ENCODE measurements at places on chromosomes 16 and 17.

DNA sequence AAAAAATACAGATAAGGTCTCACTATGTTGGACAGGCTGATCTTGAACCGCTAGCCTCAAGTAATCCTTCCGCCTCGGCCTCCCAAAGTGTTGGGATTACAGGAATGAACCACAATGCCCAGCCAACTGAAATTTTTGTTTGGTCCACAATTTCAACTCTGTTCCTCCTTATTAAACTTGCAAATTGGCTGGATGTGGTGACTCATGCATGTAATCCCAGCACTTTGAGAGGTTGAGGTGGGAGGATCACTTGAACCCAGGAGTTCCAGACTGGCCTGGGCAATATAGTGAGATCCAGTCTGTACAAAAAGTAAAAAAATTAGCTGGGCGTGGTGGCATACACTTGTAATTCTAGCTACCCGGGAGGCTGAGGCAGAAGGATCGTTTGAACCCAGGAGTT, 13.4 kb downstream of the ARSG start:
- no peak for DNase-seq

DNA sequence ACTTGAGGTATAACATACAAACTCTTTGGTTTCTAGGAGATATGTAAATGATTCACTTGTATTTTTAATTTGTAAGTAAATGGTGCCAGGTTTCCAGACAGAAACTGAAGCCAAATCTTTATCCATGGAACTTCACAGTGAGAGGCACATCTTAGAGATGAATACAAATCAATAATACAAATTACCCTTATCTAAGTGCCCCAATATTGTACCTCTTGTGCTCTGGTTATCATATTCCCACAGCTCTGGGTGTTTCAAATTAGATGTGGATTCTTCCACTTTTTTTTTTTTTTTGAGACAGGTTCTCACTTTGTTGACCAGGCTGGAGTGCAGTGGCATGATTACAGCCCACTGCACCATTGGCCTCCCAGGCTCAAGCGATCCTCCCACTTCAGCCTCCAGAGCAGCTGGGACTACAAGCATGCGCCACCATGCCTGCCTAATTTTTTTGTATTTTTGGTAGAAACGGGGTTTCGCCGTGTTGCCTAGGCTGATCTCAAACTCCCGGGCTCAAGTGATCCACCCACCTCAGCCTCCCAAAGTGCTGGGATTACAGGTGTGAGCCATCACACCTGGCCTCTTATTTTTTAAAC, 38.0 kb upstream of the DHX40 start:
- DNase-seq = no peak

- DNase-seq = no peak
These were observed 27.1 kb upstream of the MTSS2 start for GRCh38 chr16:70712942-70713341.

GRCh38 chr16:72743011-72743761, 304.7 kb downstream of the ZFHX3 start:
- no peak for DNase-seq

GRCh38 chr17:77842528-77843147, 115.9 kb upstream of the TNRC6C start:
- DNase-seq = no peak

GRCh38 chr16:48448841-48449481, 63.7 kb upstream of the SIAH1 start:
- DNase-seq = no peak

DNA sequence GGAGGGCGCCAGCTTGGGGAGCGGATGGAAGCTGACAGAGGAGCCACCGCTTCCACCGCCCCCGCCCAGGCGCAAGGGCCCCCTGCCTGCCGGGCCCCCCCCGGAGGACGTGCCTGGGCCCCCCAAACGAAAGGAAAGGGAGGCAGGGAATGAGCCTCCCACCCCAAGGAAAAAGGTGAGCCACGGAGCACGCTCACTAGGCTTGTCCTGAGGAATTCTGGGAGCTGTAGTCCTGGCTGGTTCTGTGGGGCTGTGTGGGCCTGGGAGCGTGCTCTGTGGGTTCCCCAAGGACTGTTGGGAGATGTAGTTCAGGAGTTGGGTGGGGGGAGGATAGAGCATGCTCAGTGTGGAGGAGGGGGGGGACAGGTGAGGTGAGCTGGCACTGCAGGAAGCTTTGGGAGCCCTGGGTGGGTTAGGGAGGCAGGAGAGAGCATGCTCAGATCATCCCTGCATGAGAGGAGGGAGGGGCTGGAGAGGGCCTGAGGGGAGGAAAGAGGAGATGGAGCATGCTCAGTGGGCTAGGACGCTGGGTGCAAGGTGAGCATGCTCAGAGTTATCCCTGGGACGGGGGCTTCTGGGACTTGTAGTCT, 4.5 kb downstream of the FBXL19 start:
- DNase-seq = no peak

- DNase-seq = no peak
These were observed 219.2 kb upstream of the CDH5 start for GRCh38 chr16:66147291-66147690.

GRCh38 chr17:29504711-29505110, 62.1 kb downstream of the ABHD15 start:
- no peak for DNase-seq

GRCh38 chr16:57590654-57591085, 37.8 kb upstream of the ADGRG1 start:
- peak; percentile 23 for DNase-seq

DNA sequence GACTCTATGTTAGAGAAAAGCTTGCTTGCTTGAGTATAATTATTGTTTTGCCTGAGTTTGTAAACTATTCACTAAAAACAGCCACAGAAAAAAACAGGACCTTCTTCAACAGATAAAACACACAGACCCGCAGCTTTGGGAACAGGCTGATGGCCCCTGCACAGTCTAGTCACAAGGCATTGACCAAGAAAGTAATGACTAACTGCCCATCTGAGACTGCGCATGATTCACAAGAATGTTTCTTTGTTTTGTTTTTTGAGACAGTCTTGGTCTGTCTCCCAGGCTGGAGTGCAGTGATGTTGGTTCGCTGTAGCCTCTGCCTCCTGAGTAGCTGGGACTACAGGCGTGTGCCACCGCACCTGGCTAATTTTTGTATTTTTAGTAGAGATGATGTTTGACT, 2.8 kb upstream of the ZKSCAN2 start:
- no peak for DNase-seq

DNA sequence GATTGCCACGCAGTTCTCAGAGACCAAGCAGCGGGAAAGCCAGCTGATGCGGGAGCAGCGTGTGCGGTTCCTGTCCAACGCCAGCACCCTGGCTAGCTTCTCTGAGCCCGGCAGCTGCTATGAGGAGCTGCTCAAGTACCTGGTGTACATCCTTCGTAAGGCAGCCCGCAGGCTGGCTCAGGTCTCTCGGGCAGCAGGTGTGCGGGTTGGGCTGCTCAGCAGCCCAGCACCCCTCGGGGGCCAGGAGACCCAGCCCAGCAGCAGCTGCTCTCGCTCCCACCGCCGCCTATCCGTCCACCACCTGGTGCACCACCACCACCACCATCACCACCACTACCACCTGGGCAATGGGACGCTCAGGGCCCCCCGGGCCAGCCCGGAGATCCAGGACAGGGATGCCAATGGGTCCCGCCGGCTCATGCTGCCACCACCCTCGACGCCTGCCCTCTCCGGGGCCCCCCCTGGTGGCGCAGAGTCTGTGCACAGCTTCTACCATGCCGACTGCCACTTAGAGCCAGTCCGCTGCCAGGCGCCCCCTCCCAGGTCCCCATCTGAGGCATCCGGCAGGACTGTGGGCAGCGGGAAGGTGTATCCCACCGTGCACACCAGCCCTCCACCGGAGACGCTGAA, 15.2 kb downstream of the CACNA1G start:
- no peak for DNase-seq

- DNase-seq = peak; percentile 49
These were observed 29.6 kb downstream of the NTN1 start for GRCh38 chr17:9050801-9051401.

DNA sequence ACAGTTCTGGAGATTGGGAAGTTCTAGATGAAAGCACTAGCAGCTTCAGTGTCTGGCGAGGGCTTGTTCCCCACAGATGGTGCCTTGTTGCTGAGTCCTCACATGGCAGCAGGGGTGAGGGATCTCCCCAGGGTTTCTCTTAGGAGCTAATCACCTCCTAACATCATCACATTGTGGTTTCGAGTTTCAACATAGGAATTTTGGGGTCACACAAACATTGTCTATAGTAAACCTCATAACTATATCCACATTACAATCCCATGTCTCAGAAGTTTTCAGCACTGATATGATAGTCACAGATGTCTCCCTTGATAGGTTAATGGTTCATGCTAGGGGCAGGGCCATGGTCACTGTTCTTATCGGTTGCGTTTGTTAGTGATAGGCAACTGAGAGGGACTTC, 13.8 kb downstream of the CLUAP1 start:
- no peak for DNase-seq

- no peak for DNase-seq
These were observed 27.1 kb upstream of the DBNDD1 start for GRCh38 chr16:90046122-90046970.

- DNase-seq = no peak
These were observed 12.8 kb upstream of the CLEC18C start for GRCh38 chr16:70160821-70161220.

DNA sequence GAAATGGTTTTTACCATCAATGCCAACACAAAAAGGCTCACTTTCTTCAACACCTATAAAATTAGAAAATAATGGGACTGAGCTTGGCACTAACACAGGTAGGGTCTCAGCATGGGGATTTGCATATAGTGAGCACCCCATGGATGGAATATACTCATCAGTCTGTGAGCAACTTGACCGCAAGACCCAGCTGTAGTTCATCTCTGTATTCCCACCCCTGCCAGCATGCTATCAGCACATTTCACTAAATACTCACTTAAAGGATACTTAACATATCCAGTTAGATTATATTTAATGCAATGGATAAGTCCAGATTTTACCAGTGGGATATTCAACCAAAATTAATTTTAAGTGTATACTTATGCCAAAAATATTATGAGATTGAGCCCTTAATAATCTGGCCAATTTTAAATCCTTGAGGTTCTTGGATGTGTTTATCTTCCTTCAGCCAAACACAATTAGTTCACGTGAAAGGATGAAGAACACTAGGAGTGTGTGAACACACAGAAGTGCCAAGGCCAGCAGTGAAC, 66.7 kb downstream of the C16orf95 start:
- DNase-seq = no peak

DNA sequence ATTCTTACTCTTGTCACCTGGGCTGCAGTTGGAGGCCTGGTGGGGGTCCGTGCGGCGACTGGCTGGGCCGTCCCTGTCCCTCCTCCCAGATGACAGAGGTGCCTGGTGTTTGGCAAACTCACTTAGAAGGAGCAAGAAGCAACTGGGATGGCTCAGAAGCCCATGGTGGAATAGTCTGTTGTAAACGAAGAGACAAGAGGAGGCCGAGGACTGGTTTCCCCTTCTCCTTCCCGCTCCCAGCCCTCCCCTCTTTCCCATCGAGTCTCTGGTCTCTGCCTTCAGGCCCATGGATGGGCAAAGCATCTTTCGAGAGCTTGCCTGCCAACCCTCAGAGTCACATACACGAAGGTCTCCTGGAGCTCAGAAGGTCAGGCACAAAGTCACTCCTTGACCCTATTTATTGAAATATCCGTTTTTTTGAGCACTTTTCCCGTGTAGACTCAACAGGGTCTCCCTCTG, 364.4 kb downstream of the SEC14L1 start:
- no peak for DNase-seq

- DNase-seq = no peak
These were observed 699 bp downstream of the MPRIP start for GRCh38 chr17:17042851-17043460.

- no peak for DNase-seq
These were observed 59.6 kb downstream of the HAPSTR1 start for GRCh38 chr16:9151074-9151473.

DNA sequence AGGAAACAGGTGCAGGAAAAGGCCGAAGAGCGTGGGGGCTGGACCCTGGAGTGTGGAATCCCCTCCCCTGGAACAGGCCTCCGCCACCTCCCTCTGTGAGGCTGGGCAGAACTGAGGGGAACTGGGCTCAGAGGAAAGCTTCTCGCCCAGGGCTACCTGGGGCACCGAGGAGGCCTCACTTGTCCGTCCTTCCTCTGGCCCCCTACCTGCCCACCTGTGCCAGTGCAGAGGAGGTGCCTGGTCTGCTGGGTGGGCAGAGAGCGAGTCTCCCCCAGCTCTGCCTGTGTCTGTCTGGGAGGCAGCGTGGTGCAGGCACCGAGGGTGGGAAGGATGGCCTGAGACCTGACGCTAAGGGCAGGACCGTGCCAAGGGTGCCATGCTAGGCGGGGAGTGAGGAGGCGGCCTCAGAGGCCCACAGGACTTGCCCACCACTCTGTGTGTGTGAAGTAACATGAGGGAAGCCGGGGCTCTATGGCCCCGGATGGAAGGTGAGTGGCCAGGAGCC, 42.2 kb downstream of the ZFPM1 start:
- no peak for DNase-seq

- DNase-seq = no peak
These were observed 34.4 kb upstream of the PRKCB start for GRCh38 chr16:23801378-23801777.

GRCh38 chr17:16929035-16929680, 42.8 kb downstream of the TNFRSF13B start:
- no peak for DNase-seq

DNA sequence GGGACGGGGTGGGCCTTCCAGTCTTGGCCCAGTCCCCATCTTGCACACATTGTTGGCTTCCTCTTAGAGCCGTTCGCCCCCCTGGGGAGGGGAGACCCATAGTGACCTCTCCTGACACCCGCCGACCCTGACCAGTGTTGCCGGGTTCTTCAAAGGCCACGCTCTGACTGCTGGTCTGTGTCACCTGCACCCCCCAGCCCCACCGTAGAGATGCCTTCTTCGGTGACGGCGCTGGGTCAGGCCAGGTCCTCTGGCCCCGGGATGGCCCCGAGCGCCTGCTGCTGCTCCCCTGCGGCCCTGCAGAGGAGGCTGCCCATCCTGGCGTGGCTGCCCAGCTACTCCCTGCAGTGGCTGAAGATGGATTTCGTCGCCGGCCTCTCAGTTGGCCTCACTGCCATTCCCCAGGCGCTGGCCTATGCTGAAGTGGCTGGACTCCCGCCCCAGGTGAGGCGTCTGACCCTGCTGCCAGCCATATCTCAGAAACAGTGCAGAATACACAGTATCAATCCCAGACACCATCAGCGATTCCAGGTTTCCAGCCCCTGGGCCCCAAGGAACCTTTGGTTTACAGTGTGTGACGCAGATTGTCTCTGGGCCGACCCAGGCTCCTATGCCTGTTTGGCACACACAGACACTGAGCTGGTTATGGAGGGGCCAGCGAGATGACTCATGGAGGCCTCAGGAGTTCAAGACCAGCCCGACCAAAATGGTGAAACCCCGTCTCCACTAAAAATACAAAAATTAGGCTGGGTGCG, 1.3 kb downstream of the SLC26A11 start:
- no peak for DNase-seq

Measured in kidney epithelial cell (primary cell).